Frontal cortex (tissue), 4 donors: ENCODE measurements at places on chromosomes 2 and 18. TPM values are rescaled to one million over a fixed set of nuclear protein-coding genes. Genes with fewer than 3 reads are reported as not detected.

GRCh38 chr2:101658387-101658786, 39.1 kb upstream of the MAP4K4 start:
- no peak for DNase-seq

DNA sequence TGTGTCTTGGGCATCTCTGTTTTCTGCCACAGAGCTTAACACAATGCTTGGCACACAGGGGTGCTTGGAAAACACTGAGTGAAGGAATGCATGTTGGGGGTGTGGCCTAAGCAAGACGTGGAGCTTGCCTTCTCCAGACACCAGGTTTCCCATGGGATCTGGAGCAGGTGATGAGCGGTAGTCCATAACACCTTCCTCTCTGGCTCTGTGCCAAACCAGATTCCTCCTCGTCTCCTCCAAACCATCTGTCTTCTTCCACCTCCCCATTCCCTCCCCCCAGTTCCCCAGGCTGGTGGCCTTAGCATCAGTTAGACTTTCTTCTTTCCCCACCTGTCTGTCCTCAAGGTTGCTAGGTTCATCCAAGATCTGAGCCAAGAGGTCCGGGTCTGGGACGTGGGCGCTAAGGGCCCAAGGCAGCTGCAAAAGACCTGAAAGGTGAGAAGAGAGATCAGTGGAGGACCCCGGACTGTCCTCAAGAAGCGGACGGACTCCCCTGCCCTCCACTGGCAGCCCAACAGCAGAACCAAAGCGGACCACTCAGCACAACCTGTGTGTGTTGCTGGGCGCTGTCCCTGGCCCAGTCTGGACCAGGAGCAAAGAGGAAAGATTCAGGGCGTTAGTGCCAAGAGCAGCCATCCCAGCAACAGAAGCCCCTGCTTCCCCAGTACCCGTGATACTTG, 1.2 kb upstream of the ITM2C start:
- no peak for DNase-seq

GRCh38 chr18:78860117-78860516, 119.5 kb upstream of the SALL3 start:
- no peak for DNase-seq

DNA sequence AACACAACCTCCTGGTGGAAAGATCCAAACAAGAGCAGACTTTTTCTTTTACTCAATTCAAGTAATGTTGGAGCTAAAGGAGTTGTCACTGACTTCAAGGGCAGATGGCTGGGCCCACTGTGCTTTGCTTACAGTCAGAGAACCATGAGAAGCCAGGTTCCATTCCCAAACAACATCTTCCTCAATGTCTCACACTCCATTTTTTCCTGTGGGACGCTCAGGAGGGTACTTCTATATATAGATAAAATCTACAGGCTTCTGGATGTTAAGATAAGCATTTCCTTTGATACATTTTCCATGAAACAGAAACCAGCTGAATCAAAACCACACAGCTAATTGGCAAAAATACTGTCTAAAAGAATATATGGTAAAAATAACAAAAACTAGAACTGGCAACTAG, 14.4 kb downstream of the IWS1 start:
- no peak for DNase-seq

GRCh38 chr2:27797841-27798240, 26.3 kb downstream of the MRPL33 start:
- no peak for DNase-seq

Gene REG3G
- total RNA-seq: not detected

Gene GAL3ST2
- total RNA-seq: 0.41 TPM

Gene HOXD13
- not detected for total RNA-seq

Gene WDR54
- total RNA-seq: 38.7 TPM
